ENCODE measurements at places on chromosomes 4 and X.

DNA sequence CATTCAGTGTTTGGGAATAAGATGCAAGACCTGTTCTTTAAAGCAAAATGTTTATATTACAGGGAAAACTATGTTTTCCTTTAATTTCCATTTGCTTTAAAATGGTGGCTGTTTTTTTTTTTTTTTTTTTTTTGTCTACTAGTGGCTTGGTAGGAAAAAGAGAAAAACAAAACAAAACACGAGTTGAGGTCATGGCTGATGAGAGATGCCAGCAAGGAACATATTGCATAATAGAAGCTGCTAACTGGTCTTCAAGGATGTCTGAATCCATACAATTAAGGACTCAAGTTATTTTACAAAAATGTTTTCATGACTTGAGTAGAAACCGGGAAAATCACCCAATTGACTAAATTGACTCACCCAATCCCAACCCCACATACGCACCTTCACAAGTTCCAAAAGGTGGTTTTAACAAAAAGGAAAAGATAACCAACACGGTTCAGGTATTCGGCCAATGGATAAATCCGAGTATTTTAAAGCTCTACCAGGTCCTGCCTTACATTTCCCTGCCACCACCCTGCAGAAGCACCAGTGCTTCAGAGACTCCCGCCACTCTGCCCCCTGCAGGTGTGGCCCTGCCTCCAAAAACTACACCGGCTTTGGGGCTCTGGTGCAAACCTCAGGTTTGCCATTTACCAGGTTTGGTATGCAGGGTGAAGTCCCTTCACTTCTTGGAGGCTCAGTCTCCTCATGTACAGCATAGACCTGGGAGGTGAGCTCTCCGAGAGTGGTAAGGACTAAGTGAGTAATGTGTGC is 27.1 kb downstream of the PIR start:
- no peaks in the 10 kb centered on the region for H3K27me3 ChIP-seq
- no peak overlapping the region for H3K27ac ChIP-seq
- DNase-seq = no peak
- H3K4me3 ChIP-seq = no peak overlapping the region

DNA sequence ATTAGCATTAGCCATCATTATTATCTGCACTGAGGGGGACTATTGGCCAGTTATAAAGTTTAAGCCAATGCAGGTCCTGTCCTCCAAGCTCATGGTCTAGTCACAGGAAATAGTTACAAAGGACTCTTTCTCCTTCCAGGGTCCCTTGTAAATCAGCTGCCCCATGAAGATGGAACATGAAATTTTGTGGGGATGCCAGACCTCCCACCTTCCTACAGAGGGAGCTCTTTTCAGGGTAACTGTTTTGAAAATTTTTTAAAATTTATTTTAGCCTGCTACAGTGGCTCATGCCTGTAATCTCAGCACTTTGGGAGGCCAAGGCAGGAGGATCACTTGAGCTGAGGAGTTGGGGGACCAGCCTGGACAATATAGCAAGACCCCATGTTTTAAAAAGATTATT is 124.4 kb upstream of the SLC34A2 start:
- H3K27ac ChIP-seq = no peak overlapping the region
- no peak overlapping the region for H3K4me3 ChIP-seq
- DNase-seq = no peak

GRCh38 chr4:77264826-77265225 is 107.8 kb downstream of the CCNG2 start:
- no peaks in the 10 kb centered on the region for H3K36me3 ChIP-seq
- no peak overlapping the region for H3K27ac ChIP-seq
- no peaks in the 10 kb centered on the region for H3K27me3 ChIP-seq
- H3K4me1 ChIP-seq = no peaks in the 10 kb centered on the region

- no peaks in the 10 kb centered on the region for H3K27me3 ChIP-seq
- H3K27ac ChIP-seq = no peak overlapping the region
- no peak overlapping the region for H3K4me3 ChIP-seq
- no peak for DNase-seq
- H3K4me1 ChIP-seq = no peaks in the 10 kb centered on the region
Measured at GRCh38 chrX:11285651-11286050, 7.6 kb upstream of the AMELX start.

- H3K36me3 ChIP-seq = no peaks in the 10 kb centered on the region
- no peak for DNase-seq
- no peaks in the 10 kb centered on the region for H3K4me1 ChIP-seq
- no peak overlapping the region for H3K27ac ChIP-seq
Measured at GRCh38 chr4:129526812-129527211, 430.9 kb downstream of the C4orf33 start.

- no peak overlapping the region for H3K27ac ChIP-seq
- no peaks in the 10 kb centered on the region for H3K4me1 ChIP-seq
- H3K36me3 ChIP-seq = no peaks in the 10 kb centered on the region
- no peaks in the 10 kb centered on the region for H3K27me3 ChIP-seq
Measured at GRCh38 chrX:121921258-121921657, 873.8 kb downstream of the GLUD2 start.
